NCI-H748 treated with DMSO at 0.1 percent for 48 hours (cell line): ENCODE measurements at places on chromosomes 3 and 15.

- DNase-seq, result no peak
Observed at GRCh38 chr3:114411811-114412803, 118.3 kb downstream of the TIGIT start.

DNA sequence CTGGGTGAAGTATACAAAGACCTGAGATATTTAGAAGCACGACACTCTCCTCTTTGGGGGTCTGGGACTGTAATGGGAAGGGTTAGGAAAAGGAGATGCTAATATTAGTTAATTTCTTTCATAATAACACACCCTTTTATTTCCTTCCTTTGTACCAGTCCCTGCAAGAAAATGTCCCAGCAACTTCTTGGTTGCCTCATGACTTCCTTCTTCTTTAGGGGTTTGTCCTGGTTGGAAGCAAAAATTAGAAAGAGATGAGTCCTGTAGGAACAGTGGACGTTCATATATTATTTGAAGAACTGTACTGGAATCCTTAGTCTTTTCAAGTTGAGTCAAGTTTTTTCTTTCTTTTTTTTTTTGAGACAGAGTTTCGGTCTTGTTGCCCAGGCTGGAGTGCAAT lies 227.8 kb upstream of the TBL1XR1 start:
- DNase-seq, result no peak

GRCh38 chr3:79018265-79018664 lies 749.5 kb downstream of the ROBO1 start:
- DNase-seq, result no peak

GRCh38 chr15:83928392-83928734 lies 274.4 kb downstream of the ADAMTSL3 start:
- DNase-seq, result no peak

DNA sequence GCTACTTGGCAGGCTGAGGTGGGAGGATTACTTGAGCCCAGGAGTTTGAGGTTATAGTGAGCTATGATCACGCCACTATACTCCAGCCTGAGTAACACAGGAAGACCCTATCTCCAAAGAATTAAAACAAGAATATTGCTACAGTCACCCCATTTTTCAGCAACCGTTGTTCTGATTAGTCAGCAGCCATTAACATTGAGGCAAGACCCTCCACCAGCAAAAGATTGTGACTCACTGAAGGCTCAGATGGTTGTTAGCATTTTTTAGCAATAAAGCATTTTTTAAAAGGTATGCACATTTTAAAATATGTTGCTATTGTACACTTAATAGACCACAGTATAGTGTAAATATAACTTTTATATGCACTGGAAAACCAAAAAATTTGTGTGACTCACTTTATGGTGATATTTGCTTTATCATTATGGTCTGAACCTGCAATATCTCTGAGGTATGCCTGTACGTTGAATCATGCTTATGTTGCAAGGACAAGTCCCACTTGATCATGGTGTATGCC lies 492.6 kb downstream of the SQOR start:
- no peak for DNase-seq

DNA sequence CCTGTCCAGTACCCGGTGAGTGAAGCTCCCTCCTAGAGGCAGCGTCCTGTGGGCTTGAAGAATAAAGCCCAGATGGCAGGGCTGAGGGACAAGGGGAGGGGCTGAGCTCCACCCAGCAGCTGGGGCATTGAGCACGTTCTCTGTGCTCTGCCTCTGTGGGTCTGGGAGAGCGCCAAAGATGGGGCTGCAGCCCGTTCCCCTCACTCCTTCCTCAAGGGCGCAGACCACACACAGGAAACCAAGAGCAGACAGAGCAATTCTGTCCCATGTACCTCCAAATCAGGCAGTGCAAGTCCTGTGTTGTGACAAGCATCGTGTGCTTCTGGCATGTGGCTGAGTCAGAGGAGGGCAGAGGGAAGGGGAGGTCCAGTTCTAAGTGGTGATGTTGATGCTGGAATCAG lies 15.7 kb upstream of the KIF23 start:
- no peak for DNase-seq

- DNase-seq, result no peak
Observed at GRCh38 chr3:138347960-138348753, at the start of gene MRAS. Gene MRAS (plus strand): TSS chr3:138348579. CDS start chr3:138372884, 24,305 bp downstream.

DNA sequence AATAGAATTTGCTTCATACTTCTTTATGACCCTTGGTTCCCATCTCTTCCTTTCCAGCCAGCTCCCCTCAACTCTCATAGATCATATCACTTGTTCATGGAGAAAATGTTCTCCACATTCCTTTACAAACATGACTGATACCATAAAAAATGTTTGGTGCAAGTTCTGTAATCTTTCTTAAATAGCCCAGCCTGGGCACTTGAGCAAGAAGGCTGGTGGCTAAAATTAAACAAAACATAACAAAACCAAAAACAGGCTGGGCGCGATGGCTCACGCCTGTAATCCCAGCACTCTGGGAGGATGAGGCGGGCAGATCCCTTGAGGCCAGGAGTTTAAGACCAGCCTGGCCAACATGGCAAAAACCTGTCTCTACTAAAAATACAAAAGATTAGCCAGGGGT lies 8.9 kb upstream of the POLR2M start:
- no peak for DNase-seq

GRCh38 chr3:123663977-123664376 lies 79.1 kb upstream of the HACD2 start:
- no peak for DNase-seq

GRCh38 chr15:43085921-43086320 lies 19.9 kb downstream of the UBR1 start:
- no peak for DNase-seq

DNA sequence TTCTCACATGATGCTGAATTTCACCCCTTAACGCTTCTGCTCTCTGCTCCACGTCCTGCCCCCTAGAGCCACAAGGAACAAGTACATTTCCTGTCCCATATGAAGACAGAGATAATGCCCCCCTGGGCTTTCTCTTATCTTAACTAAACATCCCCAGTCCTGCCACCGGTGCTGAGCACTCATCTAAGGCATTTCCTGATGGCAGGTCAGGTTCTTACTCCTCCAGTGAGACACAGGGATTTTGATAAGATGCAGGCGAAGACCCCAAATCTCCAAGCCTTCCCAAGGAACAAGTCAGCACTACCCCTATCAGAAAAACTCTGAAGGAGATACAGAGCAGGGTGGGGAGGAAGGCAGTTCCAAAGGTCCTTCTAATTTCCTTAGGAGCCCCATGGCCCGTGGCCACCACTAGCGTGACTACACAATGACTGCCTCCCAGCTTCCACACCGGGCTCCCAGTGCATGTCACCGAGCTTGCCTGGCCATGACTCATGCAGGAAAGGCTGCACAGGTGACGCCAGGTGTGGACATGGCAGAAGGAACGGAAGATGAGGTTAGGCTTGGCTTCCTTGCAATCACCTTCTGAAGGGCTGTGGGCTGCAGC lies 152.9 kb downstream of the XXYLT1 start:
- DNase-seq, result no peak

GRCh38 chr3:23805633-23806533 lies at the start of gene UBE2E1:
Gene UBE2E1 (plus strand): TSS chr3:23805955. CDS start chr3:23807270, 1,315 bp downstream.
- no peak for DNase-seq

GRCh38 chr3:63995086-63995485 lies 28.2 kb downstream of the PSMD6 start:
- no peak for DNase-seq

- no peak for DNase-seq
Observed at GRCh38 chr15:83190450-83190849, 17.2 kb downstream of the HDGFL3 start.

DNA sequence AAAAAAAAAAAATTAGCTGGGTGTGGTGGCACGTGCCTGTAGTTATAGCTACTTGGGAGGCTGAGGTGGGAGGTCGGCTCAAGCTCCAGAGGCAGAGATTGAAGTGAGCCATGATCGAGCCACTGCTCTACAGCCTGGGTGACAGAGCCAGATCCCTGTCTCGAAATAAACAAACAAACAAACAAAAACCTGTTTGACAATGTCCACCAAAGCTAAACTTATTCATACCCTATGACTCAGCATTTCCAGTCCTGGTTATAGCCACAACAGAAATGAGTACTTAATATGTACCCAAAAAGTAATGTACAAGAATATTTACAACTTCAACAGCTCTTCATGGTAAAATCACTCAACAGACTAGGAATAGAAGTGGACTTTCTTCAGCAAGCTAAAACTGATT lies 31.1 kb downstream of the SERP1 start:
- DNase-seq, result no peak

GRCh38 chr3:2370317-2370716 lies 271.7 kb downstream of the CNTN4 start:
- DNase-seq, result no peak

DNA sequence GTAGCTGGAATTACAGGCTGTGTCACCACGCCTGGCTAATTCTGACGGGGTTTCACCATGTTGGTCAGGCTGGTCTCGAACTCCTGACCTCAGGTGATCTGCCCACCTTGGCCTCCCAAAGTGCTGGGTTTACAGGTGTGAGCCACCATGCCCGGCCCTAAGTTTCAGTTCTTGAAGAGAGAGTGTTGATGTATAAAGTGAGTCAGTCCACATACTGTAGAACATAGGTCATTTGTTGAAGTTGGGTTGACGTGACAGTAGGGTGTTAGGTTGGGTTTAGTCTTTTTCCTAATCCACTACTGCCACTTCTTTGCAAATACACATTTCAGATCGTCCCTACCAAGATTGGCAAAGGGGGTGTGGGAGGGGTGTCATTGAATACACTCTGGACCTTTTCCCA lies 15.2 kb downstream of the DNAJC19 start:
- DNase-seq, result no peak

GRCh38 chr3:168714609-168715240 lies 619.0 kb upstream of the GOLIM4 start:
- DNase-seq, result no peak

GRCh38 chr3:146814601-146815315 lies 209.6 kb upstream of the PLSCR5 start:
- DNase-seq, result no peak

DNA sequence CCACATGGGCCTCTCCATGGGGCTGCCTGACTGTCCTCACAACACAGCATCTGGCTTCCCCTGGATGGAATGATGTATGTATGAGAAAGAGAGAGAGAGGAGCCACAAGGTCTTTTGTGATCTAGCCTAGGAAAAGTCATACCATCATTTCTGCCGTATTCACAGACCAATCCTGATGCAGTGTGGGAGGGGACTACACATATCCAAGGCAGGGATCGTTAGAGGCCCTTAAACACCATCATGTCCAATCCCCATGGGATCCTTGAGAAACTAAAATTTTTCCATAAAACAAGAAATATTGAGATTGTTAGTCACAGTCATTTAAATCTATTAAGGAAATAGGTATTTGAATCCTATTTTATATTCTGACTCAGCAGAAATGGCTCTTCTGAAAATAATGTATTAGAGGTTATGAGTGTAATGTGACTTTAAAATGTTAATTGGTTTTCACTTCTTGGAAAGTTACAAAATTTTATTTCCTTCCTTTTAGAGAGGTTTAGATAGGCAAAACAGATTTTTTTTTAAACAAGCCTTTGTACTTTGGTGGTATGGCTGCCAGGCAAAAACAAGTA lies 65.1 kb upstream of the TSC22D2 start:
- no peak for DNase-seq

GRCh38 chr3:126130981-126131745 lies 47.2 kb upstream of the SLC41A3 start:
- DNase-seq, result no peak

- no peak for DNase-seq
Observed at GRCh38 chr3:65919826-65920225, 118.9 kb downstream of the MAGI1 start.

DNA sequence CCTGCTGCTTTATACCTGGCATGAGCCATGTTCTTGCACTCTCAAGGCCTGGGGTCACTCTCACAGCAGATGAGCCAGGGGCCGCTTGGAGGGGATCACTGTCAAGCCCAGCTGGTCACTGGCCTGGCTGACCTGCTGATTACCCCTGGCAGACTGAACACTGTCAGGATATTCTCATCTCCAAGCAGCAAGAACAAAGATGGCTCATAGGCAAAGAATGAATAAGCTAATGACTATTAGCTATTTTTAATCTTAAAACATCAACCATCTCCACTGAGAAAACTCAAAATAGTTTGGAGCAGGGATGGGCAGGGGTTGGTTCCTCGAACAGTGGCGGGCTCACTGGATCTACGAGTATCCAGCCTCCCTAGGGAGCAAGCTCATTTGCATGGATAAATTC lies 64.4 kb upstream of the ACAN start:
- no peak for DNase-seq

- no peak for DNase-seq
Observed at GRCh38 chr3:120300971-120301370, 15.9 kb upstream of the GPR156 start.

- DNase-seq, result no peak
Observed at GRCh38 chr3:114758831-114759699, 388.0 kb downstream of the ZBTB20 start.

DNA sequence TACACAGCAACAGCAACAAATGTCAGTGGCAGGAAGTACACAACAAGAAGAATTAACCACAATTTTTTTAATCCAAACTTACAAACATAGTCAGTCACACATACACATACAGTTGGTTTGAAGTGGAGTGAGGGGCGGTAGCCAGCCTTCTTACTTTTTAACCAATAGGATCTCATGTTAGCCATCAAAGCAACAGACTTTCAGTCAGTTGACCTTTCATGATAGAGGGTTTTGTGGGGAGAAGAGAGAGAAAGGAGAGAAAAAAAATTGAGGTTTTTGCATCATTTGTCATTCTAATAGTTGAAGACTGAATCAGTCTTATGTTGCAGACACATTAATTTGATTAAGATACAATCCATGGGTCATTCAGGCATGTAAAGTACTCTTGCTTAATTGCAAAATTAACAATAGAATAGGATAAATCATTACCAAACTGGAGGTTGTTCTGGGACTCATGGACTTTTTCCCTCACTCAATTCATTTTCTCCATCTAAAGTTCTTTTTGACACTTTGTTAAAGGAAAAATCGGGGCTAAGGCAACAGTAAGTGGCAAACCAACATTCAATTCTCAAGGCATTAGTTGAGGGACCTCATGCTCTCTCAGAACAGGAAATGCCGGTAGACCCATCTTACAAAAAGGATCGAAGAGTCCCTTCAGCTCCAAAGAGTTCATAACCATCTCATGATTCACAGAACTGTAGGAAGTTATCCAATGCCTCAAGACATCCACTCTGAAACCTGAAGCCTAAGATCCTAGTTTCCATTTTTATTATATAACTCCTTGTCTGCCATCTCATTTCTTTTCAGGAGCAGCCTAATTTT lies 159.5 kb upstream of the LPP start:
- no peak for DNase-seq

GRCh38 chr3:132659365-132660051 lies at the start of gene ACAD11:
Gene ACAD11 (minus strand): TSS chr3:132659809. CDS start chr3:132659751, 58 bp downstream.
- peak; percentile 59 for DNase-seq

DNA sequence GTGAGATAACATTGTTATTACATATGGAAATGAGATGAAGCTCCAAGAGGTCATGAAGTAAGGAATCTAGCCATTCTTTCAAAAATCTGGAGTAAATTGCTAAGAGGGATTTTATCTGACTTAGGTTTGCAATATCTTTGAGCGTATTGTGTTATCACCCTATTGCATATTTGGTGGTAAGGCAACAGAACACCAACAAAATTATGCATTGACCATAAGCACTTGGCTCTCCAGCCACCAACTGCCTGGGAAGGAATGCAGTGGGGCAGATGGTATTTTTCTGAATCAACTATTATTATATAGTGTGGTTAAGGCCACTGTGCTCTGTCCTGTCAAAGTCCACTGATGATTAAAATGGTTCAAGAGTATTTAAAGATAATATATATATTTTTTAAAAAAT lies 287.9 kb upstream of the SEMA6D start:
- DNase-seq, result no peak

GRCh38 chr3:183698318-183698751 lies 738 bp downstream of the YEATS2 start:
- no peak for DNase-seq
